ENCODE measurements at places on chromosomes 5 and 9. TPM values are rescaled to one million over a fixed set of nuclear protein-coding genes. Genes with fewer than 3 reads are reported as not detected.

DNA sequence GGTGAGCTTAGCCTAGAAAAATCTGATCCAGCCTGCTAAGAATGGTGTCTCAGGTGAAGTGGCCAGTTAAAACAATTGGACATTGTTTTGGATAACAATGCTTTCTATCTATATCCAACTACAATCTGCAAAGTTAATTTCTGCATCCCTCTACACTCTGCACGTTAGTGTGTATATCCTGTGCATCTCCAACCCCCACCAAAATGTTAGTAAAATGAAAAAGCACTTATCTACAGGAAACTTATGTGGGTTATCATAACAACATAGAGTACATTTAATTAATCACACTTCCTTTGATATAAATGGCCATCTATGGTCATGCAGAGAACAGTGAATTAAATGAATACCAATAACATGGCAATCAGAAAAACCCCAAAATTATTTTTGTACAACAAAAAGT is 158.7 kb downstream of the NFIB start:
- H3K36me3 ChIP-seq = peaks cover 14% of the 10 kb centered on the region
- no peak for DNase-seq
- H3K4me1 ChIP-seq = peaks cover 43% of the 10 kb centered on the region
- no peak overlapping the region for H3K27ac ChIP-seq
- H3K4me3 ChIP-seq = no peak overlapping the region

DNA sequence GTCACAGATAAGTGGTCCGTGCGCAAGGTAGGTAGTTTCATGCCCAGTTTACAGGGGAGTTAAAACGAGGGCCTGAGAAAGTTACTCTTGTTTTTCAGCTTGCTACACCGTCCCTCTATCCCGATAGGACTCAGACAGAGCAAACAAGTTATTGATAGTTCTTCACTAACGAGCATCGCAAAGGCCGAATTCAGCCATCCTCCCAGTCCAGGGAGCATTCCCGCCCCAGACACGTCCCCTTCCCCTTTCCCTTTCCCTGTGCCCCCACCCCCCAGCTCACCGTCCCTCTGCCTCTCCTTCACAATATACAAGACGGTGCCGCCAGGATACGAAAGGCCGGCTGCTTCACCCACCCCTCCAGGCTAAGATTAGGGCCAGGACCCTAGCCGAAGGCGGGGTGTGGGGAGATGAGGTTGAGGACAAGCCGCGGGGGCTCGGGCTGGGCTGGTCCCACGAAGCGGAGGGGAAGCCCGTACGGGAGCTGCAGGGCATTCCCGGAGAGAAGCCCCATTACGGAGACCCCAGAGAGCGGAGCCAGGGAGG is 599 bp downstream of the KIAA1191 start:
- H3K36me3 ChIP-seq = no peaks in the 10 kb centered on the region
- peaks cover 4% of the 10 kb centered on the region for H3K4me1 ChIP-seq
- DNase-seq = no peak

Gene PCYOX1L
- total RNA-seq = 7.9 TPM

Gene CER1
- not detected for total RNA-seq

All from lung (tissue), 17 donors.